CD4-positive, alpha-beta memory T cell (primary cell): ENCODE measurements at places on chromosomes 6 and 20.

DNA sequence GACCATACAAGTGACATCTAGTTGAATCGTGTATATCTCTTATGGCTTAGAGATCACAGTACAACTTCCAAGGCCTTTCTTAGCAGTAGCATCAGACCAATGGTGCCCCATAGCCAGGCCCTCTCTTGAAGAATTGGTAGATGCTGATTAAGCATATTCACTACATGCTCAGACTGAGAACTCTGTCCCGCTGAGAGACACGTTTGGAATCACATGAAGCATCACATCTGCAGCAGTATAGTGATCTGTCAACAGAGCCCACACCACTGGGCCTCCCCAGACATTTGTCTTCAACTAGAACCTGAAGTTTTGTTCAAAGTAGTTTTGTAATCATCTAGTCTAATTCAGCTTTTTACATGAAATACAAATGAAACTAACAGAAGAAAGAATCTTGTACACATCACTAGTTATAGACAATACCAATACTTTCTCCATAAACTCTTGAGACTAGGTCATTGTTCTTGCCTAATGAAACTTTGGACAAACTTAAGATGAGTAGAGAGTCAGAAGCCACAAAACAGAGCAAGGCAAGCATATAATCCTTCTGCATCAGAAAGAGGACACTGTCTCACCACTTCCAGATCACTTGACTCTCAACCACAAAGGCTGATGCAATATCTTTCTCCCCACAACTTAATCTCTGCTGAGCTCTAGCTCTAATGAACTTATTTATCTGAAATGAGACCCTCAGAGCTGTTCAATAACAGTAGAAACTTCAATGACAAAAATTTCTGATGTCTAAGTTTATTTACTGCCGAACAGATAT is 182.7 kb downstream of the TBX18 start:
- no peak for DNase-seq

DNA sequence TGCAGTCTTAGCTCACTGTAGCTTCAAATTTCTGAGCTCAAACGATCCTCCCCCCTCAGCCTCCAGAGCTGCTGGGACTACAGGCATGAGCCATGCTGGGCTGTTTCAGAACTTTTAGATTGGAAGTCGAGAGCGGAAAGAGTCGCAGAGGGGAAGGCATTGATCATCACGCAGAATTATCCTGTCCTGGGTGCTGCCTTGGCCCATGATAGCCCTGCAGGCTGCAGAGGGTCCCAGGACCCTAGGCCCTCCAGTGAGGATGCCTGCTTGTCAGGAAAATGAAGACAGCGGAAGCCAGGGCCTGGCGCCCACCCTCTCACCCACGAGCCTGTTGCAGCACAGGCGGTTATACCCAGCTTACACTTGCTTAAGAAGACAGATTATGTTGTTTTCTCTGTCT is 9.1 kb downstream of the TMEM181 start:
- DNase-seq = no peak

DNA sequence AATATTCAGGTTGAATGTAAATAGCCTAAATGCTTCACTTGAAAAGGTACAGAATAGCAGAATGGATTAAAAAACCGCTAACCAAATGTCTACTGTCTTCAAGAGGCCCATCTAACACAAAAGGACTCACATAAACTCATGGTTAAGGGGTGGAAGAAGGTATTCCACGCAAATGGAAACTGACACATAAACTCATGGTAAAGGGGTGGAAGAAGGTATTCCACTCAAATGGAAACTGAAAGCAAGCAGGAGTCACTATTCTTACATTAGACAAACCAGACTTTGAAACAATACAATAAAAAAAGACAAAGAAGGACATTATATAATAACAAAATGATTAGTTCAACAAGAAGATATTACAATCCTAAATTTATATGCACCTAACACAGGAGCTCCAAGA is 38.3 kb upstream of the PKIB start:
- DNase-seq = no peak

GRCh38 chr6:20415304-20415703 is 13.6 kb downstream of the E2F3 start:
- DNase-seq = no peak

DNA sequence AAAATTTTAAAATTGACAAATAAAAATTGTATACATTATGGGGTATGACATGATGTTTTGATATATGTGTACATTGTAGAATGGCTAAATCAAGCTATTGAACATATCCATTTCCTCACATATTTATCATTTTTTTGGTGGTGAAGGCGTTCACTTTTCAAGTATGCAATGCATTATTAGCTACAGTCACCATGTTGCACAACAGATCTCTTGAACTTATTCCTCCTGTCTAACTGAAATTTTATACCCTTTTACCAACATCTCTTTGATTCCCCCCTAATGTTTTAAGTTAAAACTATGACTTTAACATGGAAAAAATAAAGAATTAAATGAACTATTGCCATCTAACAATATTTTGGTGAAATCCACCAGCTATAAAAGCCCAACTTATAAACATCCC is 65.2 kb upstream of the UST start:
- DNase-seq = no peak

DNA sequence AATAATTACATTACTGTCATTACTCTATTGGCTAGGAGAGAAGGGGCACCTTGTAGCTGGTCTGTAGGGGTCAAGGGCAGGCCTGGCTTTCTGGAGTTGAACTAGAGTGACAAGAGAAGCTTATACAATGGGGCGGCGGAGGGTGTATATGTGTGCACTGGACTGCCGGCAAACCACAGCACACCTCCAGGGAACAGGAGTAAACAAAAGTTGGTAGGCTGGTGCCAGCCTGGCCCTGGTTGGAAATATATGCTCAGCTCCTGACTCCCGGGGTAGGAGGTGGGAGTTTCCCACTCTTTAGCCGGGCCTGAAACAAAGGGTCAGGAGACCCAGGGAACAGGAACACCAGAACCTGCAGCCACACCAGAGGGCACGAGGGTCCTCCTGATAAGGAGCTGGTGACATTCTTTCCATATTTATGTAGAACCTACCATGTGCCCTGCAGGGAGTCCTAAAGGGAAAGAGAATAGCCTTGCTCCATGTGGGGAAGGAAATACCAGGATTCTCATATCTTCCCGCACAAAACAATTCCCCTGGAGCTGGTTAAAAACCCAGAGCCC is 5.1 kb downstream of the C6orf132 start:
- DNase-seq = no peak

GRCh38 chr6:89433252-89434149 is 549 bp downstream of the ANKRD6 start:
- peak; percentile 23 for DNase-seq

- no peak for DNase-seq
Measured at GRCh38 chr6:138300469-138300868, 77.2 kb upstream of the SMIM28 start.

GRCh38 chr6:49151461-49151860 is 311.6 kb downstream of the MMUT start:
- DNase-seq = no peak

GRCh38 chr6:137171824-137172733 is 1.4 kb downstream of the IL22RA2 start:
- no peak for DNase-seq

DNA sequence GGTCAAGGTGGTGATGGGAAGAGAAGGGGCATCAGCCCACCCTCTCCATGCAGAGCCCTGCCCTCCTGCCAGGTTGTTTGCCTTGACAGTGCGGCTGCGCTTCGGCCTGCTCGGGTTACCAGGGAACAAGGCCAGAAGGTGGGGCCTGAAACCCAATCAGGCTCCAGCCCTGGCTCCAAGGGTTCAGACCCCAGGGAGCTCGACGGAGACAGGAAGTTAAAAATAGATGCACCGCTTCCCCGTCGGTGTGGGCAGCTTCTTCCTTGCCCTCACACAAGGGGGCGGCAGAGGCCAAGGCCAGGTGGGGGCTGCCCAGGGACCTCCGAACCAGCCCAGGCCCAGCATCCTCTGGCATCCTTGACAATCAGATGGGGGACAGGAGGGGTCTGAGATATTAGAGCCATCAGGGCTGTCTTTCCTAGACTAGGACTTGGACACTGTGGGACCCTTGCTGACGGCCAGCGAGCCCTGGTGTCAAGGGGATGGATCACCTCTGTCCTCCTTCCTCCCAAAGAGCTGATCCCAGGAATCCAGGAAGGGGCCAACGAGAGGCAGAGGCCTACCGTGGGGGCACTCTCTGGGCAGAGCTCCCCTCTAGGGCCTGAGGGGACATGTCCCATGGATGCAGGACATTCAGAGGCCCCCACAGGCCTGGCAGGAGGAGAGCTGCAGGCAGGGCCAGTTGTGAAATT is 65.2 kb downstream of the RIPOR3 start:
- DNase-seq = no peak

DNA sequence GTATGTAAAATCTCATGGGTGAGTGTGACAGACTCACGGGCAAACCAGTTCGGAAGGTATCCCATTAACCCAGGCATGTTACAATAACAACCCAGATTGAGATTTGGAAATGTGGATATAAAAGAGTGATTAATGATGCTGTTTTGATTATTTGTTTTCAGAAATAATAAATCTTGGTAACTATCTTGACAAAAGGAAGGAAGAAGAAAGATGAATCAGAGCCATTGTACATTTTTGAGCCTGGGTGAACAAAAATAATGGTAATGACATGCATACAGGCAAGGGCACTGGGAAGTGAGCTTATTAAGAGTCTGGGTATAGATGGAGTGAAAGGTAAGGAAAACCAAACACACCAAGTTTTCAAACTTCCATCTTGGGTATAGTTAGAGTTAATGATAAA is 862.0 kb downstream of the PHF3 start:
- no peak for DNase-seq

DNA sequence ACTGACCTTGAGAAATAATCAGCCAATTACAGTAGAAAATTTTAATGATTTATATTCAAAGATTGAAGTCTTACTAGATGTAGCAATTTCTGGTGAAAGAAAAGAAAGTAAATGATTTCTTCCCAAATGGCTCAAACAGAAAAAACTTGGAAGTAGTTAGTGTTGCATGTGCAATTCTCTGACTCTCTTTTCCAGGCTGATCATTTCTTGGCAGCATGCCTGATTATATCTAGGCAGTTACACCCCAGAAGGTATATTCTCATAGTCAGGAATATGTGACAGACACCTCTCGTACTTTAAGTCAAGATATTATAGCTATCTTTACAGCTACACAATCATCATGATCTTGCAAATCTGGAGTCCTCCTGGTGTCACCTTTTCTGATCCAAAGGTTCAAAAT is 122.9 kb downstream of the PDE7B start:
- no peak for DNase-seq

DNA sequence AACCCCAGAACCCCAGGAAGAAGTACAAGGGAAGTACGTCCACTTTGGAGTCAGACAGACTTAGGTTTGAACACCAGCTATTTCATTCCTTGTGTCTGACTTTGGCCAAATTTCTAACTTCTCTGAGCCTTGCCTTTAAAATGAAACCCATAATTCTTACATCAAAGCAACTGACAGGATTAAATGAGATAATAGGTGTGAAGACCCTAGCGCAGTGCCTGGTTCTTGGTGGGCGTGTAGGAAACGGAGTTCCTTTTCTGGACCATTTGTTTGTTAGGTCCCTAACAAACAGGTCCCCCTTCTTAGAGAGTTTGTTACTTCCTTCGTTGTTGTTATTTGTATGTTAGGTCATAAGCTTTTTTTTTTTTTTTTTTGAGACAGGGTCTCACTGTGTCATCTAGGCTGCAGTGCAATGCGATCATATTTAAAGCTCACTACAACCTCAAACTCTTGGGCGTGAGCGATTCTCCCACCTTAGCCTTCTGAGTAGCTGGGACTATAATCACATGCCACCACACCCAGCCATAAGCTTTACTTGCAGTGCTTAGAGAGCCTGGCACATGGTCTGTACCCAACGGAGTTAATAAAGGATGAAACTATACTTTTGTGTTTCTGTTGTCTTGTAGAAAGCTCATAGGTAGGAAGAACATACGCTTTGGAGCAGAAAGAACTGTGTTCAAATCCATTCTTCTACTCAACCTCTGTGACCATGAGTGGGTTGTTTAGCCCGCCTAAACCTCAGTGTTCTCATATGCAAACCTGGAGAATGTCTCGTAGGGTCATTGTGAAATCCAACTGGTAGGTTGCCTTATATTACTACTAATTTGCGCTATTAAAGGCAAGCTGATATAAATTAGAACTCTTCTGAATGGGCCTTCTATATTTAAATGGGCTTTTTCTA is 21.8 kb upstream of the MROH8 start:
- DNase-seq = no peak

DNA sequence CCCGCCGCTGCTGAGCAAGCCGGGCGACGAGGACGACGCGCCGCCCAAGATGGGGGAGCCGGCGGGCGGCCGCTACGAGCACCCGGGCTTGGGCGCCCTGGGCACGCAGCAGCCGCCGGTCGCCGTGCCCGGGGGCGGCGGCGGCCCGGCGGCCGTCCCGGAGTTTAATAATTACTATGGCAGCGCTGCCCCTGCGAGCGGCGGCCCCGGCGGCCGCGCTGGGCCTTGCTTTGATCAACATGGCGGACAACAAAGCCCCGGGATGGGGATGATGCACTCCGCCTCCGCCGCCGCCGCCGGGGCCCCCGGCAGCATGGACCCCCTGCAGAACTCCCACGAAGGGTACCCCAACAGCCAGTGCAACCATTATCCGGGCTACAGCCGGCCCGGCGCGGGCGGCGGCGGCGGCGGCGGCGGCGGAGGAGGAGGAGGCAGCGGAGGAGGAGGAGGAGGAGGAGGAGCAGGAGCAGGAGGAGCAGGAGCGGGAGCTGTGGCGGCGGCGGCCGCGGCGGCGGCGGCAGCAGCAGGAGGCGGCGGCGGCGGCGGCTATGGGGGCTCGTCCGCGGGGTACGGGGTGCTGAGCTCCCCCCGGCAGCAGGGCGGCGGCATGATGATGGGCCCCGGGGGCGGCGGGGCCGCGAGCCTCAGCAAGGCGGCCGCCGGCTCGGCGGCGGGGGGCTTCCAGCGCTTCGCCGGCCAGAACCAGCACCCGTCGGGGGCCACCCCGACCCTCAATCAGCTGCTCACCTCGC is 1.5 kb downstream of the ARID1B start:
- DNase-seq = peak; percentile 63

DNA sequence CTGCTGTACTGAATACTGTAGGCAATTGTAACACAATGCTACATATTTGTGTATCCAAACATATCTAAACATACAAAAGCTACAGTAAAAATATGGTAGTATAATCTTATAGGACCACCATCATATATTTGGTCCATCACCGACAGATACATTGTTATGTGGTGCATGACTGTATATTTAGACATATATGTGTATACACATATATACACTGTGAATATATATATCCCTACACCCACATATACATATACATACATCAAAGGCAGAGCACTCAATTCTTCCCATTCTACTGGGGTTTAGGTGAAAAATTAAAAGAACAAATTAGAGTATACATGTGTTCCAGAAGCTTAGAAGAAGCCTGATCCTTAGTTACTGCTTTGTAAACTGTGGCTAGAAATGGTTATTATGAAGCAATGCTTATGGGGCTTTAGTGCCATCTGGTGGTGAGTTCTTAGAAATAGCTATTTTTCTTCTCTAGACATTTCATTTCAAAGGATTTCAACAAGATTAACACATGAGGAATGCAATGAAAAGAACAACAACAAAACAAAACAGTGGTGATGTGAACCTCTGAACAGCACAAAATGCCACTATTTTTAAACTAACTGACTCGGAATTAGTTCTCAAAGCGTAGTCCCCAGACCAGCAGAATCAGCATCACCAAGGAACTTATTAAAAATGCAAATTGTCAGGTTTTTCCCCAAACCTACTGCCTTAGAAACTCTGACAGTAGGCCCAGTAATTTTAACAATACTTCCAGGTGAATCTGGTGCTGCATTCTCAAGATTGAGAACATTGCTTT is 38.0 kb downstream of the PKHD1 start:
- DNase-seq = peak; percentile 21
